Endothelial cell (in vitro differentiated cells): ENCODE measurements at places on chromosomes 1 and 21.

DNA sequence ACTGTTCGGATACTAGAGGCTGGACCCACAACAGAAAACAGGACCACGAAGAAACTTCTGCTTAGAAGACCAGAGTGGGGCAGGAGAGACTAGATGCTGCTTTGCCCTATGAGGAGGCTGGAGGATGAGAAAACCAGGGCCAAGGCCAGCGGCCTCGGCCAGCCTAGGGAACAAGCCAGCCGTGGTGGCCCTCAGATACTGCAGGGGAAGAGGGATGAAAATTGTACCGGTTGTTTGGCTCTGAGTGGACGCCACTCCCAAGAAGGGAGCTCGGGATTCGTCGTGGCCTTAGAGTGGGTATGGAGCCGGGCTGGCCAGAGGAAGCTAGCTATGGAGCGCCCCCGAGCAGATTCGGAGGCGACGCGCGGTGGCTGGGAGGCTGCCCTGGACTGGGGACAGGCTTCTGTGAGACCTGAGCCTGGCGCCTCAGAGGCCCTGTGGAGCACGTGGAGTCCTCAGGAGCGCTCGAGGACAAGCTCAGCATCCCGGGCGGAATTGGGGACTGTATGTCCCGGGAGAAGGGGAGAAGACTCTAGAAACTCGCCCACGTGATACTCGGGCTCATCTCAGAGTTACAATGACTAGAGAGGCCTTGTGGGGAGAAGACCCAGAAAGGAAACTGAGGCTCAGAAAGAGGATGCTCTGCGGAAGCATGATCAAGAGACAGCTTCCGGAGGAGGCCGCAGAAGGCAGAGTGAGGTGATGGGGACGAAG lies 2.8 kb downstream of the PRRX1 start:
- no peak overlapping the region for H3K27ac ChIP-seq
- H3K36me3 ChIP-seq, result no peaks in the 10 kb centered on the region
- peaks cover 50% of the 10 kb centered on the region for H3K4me1 ChIP-seq

- DNase-seq, result no peak
- no peak overlapping the region for H3K4me3 ChIP-seq
- H3K4me1 ChIP-seq, result peaks cover 21% of the 10 kb centered on the region
- peaks cover under 1% of the 10 kb centered on the region for H3K27me3 ChIP-seq
- H3K27ac ChIP-seq, result no peak overlapping the region
- peaks cover 24% of the 10 kb centered on the region for H3K36me3 ChIP-seq
Measured at GRCh38 chr1:224427346-224427745, 7.3 kb downstream of the WDR26 start.

- H3K27ac ChIP-seq, result no peak overlapping the region
- H3K36me3 ChIP-seq, result no peaks in the 10 kb centered on the region
- no peak for DNase-seq
- H3K27me3 ChIP-seq, result peaks cover 9% of the 10 kb centered on the region
- peak overlapping the region; percentile 72 for H3K4me3 ChIP-seq
Measured at GRCh38 chr1:99968214-99968613, 1.6 kb upstream of the SLC35A3 start.

- H3K4me1 ChIP-seq, result no peaks in the 10 kb centered on the region
- no peak overlapping the region for H3K4me3 ChIP-seq
- no peak overlapping the region for H3K27ac ChIP-seq
Measured at GRCh38 chr1:199875856-199876255, 151.7 kb upstream of the NR5A2 start.

DNA sequence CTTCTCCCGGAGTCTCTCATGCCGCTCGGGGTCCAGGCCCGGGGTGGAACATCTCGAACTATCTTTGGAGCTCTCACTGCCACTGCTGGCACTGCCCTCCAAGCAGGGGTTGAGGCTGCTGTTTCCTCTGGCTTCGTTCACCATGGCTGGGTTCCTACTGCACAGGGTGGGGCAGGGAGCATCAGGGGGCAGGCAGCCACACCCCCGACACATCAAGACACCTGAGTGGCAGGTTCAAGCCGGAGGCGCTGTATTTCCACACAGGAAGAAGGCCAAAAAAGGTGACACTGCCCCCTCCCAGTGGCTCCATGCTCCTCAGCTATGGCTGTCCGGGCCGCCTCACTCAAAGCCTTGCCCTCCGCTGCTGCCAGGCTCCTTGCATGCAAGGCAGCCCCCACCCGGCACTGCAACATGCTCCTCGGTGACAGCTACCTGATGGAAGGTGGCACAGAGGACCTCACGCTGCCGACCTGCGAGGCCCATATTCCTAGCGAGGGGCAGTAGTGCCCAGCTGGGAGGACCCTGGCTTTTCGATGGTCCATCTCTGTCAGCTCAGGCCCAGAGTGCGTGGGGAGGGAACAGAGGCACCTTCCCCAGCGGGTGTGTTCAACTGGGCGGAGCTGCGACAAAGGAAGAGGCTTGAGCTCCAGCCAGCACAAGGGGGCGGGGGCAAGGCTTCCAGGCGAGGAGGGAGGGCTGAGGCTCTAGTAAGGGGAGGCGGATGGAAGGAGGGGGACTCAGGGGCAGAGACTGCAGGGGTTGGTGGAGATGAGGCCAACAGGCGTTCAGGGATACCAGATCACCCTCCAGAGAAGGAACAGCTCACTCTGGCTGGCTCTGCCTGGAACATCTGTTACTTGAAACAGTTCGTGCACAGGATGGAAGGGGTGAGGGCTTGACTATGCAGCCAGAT lies 2.5 kb downstream of the MTHFR start:
- peaks cover 13% of the 10 kb centered on the region for H3K36me3 ChIP-seq
- H3K27ac ChIP-seq, result no peak overlapping the region
- H3K4me1 ChIP-seq, result peaks cover 39% of the 10 kb centered on the region
- H3K27me3 ChIP-seq, result peaks cover 11% of the 10 kb centered on the region
- peak overlapping the region; percentile 79 for H3K4me3 ChIP-seq
- peak; percentile 71 for DNase-seq

DNA sequence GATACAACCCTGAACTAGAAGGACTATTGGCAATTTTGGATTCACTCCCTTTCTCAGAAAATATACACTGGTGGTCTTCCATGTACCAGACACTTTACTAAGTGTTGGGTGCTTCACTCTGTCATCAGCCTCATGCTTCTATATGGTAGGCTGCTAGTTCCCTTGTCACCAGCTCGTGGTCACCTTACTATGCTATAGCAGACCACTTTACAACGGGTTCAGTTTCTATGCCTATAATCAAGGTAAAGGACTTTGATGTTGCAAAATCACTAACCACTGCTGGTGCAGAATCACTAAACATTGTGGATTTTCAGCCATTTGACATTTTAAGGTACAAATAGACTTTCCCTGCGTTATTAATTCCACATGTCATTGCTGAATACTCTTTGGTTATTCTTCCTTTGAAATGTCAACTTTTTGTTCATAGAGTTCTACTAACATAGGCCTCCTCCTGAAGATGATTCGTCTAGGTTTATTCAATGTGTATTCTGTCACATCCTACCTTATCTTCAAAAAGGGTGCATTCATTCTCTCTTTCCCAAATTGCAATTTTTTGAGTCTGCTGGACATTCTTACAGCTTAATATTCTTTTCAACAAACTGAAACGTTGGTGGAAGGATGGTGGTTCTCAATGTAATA lies 78.3 kb downstream of the LRRC8C start:
- peaks cover 37% of the 10 kb centered on the region for H3K4me1 ChIP-seq
- H3K27me3 ChIP-seq, result peaks cover 3% of the 10 kb centered on the region
- peaks cover 27% of the 10 kb centered on the region for H3K36me3 ChIP-seq
- H3K27ac ChIP-seq, result no peak overlapping the region
- no peak for DNase-seq

- H3K36me3 ChIP-seq, result no peaks in the 10 kb centered on the region
- no peak for DNase-seq
- no peak overlapping the region for H3K4me3 ChIP-seq
- peaks cover 18% of the 10 kb centered on the region for H3K4me1 ChIP-seq
Measured at GRCh38 chr1:204925701-204926100, 55.0 kb downstream of the NFASC start.

- H3K36me3 ChIP-seq, result peaks cover 5% of the 10 kb centered on the region
- H3K27ac ChIP-seq, result peak overlapping the region; percentile 97
- peak overlapping the region; percentile 95 for H3K4me3 ChIP-seq
- peaks cover 15% of the 10 kb centered on the region for H3K27me3 ChIP-seq
- peaks cover 16% of the 10 kb centered on the region for H3K4me1 ChIP-seq
Measured at GRCh38 chr1:15833842-15834405, 13.6 kb upstream of the SPEN start.
